ENCODE measurements at places on chromosomes 6 and 20.

- DNase-seq, result no peak
Measured at GRCh38 chr6:51049288-51049982, 230.8 kb downstream of the TFAP2B start.

DNA sequence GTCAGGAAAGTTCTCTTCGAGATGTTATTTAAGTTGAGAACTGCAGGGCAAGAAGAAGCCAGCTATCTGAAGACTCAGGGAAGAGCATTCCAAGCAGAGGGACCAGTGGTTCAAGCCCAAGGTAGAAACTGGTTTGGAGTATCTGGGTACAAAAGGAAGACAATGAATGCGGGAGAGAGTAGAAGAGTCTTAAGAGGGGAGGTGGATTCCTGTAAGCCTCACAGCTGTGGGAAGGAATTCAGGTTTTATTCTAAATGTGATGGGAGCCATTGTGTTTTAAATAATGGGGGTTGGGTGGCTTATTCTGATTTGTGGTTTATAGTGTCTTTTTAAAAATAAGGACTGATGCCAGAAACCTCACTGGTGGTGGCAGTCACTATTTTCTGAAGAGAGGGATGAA, 37.6 kb upstream of the TENT5A start:
- no peak for DNase-seq

GRCh38 chr6:167475947-167476346, 151.1 kb downstream of the TTLL2 start:
- no peak for DNase-seq

DNA sequence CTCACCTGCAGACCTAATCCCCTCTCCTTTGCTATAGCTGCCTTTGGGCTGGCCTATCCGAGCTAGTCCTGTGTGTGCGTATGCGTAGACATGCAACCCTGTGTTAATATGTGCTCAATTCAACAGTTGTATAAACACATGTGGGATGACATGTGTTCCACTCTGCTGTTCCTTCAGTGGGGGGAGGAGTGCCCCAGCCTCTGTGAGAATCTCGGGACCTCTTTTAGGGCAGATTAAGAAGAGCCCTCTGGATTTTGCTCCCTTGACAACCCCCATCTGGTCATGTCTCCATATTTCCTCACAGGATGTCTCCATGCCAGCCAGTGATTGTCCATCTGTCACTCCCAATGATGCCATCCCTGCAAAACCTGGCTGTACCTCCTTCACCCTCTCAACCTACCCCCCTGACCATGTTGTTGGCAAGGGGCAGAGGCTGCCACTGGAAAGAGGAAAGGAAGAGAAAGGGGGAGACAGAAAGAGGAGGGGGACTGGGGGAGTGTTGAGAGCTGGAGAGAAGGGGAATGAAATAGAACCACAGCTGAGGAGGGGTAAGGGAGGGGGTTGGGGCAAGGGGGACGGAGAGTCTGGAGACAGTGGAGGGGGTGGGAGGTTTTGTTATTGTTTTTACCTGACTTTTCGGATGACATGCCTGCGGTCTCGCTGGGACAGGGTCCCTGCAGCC, 417 bp downstream of the PRRT1 start:
- no peak for DNase-seq

DNA sequence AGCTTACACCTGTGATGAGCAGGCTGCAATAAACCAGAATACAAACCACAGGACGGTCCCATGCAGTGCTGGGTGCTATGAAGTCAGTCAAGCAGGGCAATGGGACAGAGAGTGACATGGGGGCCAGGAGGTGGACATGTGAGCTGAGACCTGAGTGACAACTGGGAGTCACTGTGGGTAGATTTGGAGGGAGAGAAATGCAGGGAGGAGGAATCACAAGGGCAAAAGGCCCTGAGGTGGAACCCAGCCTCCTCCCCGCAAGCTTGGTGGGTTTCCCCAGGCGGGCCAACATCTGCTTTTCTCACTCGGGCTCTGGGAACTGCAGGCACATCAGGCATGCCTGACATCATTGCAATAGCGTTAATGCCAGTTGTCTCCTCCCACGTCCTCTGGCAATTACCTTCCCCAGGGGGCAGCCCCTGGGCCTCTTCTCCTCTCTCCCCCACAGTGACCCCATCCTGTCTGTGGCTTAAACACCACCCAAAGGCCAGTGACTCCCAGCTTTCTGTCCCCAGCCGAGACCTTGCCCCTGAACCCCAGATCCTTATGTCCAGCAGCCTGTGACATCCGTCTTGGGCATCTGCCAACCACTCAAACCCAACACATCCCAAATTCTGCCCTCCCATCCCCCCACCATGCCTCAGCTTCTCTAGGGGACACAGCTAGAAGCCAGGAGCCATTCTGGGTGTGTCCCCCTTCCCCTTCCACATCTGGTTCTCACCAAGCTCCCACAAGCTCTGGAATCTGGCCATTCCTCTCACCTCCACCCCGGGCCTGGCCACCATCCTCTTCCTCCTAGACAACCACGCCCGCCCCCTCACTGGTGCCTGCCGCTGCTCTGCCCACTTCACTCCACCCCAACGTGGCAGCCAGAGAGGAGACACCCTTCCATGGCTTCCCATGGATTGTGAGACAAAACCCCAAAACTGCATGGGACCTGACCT, 28.2 kb downstream of the PDRG1 start:
- DNase-seq, result no peak

- no peak for DNase-seq
Measured at GRCh38 chr6:6616656-6617055, 28.1 kb downstream of the LY86 start.

- peak; percentile 69 for DNase-seq
Measured at GRCh38 chr6:157867155-157867559, 44.1 kb downstream of the SNX9 start.

DNA sequence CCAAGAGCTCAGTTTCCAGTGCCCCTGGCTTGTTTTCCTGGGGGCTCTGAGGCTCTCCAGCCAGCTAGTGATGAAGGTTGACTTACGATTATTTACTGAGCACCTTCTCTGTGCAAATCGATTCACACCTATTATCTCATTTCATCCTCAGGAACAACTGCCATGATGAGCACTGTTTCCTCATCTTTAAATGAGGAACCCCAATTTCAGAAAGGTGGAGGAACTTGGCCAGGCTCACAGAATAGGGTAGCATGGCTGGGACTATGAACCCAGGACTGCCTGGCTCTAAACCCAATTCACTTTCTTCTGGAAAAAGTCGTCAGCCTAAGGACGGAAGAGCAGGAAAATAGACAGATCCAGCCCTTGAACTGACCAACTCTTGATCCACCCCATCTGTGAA, 3.5 kb upstream of the BPI start:
- no peak for DNase-seq

DNA sequence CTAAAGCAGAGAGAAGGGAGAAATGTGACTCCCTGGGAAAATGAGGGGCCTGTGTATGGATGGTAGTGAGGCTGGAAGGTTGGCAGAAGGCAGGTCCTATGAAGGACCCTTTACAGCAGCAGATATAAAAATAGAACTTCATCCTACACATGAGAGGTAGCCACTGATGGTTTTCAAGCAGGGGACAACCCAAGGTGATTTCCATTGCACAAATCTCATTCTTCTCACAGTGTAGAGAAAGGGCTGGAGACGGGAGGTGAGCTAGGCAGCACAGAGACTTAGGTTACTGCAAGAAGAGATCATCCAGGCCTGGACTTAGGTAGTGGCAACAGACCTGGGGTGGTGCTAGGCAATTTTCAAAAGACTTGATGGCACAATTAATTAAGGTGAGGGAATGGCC, 30.7 kb downstream of the TRAM2 start:
- no peak for DNase-seq

DNA sequence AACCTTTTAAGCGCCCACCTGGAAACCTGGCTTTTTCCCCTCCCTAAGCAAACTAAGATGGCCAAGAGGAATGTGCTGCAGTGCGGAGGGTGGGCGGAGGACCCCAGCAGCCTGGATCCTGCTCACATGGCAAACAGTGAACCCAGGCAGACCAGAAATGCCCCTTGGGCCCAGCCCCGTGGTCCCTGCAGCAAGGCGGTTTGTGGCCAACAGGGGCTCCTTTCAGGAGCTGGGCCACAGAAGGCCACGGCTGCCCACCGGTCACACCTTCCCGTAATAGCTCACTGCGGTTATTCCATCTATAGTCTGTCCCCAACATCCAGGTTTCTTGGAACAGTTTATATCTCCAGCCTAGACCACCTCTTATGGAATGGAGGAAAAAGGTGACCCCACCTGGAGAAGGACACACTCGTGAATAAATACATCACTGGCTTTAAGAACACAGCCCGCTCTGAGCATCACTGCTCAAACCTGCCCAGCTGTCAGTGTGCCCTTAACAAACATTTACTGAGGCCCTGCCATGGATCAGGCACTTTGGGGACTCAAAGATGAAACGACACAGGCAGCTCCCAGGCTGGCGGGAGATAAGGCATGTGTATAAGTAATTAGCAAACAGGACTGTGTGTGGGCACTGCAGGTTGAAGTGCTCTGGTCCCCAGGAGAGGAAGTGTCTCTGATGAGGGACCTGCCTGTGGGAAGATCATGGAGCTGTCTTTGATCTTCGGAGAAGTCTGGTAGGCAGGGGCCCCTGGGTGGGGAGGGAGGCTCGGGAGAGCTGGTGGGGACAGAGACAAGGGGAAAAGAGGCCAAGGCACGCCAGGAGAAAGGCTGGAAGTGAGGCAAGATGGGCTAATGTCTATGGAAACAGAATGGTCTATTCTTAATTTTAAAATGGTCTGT, 3.2 kb upstream of the TUBB1 start:
- DNase-seq, result no peak

DNA sequence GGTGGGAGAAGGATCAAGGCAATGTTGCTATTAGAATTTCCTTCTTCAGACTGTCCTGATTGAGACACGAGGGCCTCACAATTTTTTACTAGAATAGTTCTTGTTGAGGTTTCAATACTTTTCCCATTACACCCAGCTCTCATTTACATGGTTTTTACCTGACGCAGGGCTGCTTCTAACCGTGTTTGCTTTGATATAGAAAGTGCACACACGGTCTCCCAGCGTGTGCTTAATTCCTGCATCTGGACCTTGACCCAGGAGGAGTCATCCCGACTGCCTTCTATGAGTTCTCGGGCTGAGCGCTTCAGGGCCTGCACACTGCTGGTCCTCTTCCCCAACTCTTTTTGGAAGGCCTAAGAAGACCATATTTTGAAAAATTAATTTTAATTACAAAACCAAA, 160.2 kb downstream of the DST start:
- DNase-seq, result no peak

GRCh38 chr6:16129623-16130401, 926 bp downstream of the MYLIP start:
- peak; percentile 42 for DNase-seq

GRCh38 chr20:3739054-3739925, 6.8 kb downstream of the HSPA12B start:
- no peak for DNase-seq

DNA sequence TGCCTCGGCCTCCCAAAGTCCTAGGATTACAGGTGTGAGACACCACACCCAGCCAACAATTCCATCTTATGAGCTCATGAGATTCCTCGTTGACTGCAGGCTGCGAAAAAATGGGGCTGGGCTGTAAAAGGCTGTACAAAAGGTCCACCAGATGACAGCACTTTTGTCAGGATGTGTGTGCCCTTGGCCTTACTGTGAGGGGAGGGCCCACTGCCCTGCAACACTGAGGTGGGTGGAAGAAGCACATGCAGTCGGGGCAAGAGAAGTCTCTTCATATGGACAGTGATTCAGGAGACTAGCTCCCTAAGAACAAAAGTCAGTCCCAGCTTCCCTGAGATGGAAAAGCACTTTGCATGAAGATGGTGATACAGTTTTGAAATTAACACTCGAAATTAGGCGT, 50.5 kb downstream of the KCTD20 start:
- no peak for DNase-seq

GRCh38 chr20:18543932-18544331, 23.3 kb upstream of the SMIM26 start:
- DNase-seq, result no peak

DNA sequence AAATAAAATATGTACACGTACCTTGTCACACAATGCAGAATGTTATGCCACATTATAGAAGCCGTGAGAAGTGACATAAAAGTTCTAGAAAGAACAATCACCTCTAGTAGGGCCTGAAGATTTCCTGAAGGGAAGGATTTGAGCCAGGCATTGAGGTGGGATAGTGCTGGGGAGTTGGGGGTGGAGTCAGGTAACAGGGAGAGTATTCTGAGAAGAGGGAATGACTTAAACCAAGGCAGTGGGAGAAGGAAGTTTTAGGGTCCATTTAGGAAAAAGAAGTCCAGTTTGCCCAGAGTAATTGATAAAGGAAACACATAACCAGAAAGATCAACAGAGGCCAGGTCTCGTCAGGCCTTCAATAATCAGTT, 262.8 kb downstream of the ARHGAP18 start:
- DNase-seq, result no peak

DNA sequence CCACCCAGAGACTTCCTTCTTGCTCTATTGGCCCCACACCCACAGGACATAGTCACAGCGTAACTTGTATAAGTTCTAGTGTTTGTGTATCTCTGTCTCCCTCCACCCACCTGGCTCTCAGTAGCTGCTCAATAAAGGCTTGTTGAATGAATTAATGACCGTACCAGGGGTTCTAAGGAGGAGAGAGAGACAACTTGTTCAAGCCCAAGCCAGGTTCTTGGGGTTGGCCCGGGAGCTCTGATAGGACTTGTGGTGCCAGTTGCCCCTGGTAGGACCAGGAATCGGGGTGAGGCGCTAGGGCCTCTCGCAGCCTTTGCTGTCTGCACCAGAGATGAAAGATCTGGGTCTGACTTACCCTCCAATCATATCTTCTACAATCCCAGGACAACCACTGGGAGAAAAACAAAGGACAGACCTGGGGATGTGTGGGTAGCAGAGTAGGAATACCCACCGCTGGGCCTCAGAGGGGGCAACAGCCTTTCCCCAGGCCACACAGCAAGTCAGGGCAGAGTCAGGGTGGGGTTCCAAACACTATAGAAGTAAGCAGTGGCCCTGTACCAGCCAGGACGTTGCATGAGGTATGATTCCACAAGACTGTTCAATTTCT, 5.3 kb upstream of the TGM2 start:
- DNase-seq, result no peak

DNA sequence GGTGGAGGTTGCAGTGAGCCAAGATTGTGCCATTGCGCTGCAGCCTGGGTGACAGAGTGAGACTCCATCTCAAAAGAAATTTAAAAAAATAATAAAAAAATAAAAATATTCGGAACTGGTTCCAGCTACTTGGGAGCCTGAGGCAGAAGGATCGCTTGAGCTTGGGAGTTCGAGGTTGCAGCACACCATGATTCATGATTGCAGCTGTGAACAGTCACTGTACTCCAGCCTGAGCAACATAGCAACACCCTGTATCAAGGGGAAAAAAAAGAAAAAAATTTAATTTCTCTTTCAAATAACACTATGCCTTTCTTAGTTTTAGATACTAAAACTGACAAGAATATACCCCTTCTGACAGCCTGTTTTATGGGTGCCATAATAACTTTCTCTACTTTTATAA, 10.5 kb downstream of the KDM1B start:
- DNase-seq, result peak; percentile 25

Measured in M059J (cell line).